ENCODE measurements at places on chromosomes 6 and 20.

- DNase-seq, result no peak
Observed at GRCh38 chr20:39563349-39563748, 601.2 kb downstream of the DHX35 start.

- peak; percentile 42 for DNase-seq
Observed at GRCh38 chr6:77620278-77620882, 32.5 kb upstream of the MEI4 start.

DNA sequence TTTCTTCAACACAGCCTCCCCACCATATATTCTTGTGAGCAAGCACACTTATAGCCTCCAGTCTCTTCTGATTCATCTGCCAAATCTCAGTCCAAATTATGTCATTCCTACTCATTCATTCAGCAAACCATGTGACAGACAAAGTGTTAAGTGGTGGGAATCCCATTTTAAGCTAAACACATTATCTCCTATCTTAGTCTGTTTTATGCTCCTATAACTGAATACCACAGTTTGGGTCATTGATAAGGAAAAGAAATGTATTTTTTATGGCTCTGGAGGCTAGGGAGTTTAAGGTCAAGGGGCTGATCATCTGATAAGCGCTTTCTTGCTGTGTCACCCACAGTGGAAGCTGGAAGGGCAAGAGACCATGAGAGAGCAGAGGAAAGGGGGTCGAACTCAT lies 23.9 kb upstream of the SMIM13 start:
- no peak for DNase-seq

DNA sequence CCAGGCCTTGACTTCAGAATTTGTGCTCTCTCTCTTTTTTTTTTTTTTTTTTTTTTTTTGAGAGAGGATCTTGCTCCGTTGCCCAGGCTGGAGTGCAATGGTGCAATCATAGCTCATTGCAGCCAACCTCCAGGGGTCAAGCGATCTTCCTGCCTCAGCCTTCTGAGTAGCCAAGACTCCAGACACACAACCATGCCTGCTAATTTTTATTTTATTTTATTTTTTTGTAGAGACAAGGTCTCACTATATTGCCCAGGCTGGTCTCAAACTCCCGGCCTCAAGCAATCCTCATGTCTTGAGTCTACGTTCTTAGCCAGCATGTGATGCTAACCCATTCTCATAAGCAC lies 19.4 kb downstream of the TGM2 start:
- no peak for DNase-seq

GRCh38 chr20:48092596-48093280 lies 307.5 kb upstream of the SULF2 start:
- DNase-seq, result no peak

- no peak for DNase-seq
Observed at GRCh38 chr6:35173427-35174087, 32.4 kb upstream of the TCP11 start.

DNA sequence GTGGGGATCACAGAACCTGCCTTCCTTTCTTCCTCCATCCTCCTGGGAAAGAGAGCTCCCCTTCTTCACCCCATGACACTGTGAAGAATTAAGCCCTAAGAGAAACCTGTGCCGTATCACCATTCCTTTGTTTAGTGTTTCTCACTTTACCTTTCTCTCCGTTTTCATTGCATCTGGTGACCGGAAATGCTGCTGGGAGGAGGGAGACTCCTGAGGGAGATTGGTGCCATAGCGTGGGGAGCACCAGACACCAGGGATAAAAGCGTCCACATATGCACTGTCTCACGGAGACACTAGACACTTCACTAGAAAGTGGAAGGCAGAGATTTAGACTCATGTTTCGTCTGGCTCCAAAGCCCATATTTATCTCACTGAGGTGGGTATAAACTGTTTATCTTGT lies 15.5 kb upstream of the ULBP3 start:
- DNase-seq, result no peak

- no peak for DNase-seq
Observed at GRCh38 chr20:1712634-1713624, 55.4 kb upstream of the SIRPG start.

DNA sequence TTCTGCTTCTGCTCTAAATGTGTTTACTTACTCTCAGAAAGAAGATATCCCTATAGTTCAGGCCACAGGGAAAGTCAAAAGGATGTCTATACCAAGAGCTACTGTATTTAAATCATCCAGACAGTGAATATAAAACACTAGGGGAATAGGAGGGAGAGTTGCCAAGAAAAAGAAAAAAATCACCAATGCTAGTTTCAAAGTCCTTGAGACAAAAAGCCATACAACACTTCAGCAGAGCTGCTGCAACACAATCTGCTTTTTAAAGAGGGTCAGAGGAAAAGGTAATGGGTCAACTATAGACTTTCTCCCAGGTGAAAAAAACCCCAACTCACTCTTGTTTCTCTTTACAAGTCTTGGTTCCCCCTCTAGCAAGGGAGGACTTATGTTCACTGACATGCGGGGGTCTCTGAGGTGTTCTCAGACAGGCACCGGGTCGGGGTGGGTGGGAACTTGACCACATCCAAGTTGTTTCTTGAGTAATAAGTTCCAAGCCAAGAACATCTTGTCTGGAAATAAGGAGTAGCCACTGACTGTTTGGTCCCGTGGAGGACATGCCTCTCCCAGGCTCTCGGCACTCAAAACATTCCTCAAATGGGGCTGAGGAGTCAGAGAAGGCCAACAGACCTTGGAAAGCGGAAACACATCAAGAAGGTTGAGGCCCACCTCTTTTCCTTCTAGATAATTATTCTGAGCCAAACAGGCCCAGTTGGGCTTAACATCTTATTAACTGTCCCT lies 47.7 kb downstream of the GJA10 start:
- no peak for DNase-seq

DNA sequence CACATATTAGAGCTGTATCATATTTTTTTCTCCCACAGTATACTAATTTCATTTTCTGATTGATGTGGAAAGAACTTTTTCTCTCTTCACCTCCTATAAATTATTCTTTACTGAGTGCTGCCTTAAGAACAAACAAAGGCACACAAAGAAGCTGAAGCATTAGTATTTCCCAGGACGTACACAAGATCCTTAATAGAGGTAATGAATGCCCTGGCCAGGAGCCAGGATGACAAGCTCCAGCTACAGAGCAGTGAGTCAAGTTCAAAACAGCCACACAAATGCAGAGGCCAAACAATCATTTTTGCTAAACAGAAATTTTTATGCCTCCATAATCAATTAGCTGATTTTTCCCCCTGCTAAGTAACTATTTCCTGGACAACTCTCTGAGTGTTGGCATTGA lies 639.6 kb downstream of the EPHA7 start:
- DNase-seq, result no peak

GRCh38 chr6:70538376-70538775 lies 28.4 kb upstream of the SDHAF4 start:
- no peak for DNase-seq

DNA sequence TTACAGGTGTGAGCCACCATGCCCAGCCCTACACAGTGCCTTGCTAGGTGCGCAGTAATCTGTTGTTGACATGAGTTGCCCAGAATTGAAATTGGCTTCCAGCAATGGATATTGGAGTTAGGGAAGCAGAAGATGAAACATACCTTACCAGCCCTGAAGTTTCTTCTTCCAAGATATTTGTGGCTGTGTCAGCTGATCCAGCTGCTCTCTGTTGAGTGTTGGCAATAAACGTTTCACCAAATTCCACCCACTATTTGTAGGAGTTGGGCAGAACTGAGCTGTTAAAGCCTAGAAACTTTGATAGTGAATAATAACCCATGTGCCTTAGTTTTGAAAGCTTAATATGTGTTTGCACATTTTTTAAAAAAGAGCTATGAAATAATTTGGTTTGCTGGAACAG lies 218.2 kb upstream of the SNX9 start:
- DNase-seq, result no peak

DNA sequence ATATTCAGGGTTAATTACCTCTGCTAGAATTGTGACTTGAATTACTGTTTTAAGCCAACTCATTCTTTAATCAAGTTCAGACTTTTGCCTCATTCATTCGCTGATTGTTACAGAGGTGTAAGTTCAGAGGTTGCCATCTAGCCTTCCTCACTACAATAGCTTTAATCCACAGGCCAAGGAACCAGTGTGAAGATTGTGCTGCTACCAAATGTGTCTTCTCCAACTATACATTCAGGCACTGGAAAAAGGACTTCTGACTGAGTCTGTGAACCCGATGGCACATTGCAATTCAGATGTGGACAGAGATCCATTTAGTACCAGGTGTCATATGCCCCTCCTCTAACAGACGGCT lies 111.2 kb upstream of the ADGRF1 start:
- no peak for DNase-seq

DNA sequence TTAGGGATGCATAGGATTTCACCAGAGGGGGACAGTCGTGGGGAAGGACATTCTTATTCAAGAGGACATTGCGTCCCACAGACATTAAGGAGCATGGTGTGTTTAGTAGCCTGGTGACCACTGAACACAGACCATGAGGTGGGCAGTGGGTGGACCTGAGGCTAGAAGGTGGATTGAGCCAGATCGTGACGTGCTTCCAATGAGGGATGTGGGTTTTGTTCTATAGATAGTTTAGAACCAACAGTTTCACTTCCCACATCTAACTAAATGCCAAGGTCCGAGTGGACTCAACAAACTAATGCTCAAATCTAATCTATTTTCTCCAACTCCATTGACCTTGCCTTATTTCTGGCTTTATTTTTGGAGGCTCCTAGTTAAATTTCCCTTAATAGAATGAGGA lies 58.5 kb downstream of the OGFRL1 start:
- DNase-seq, result no peak

- DNase-seq, result no peak
Observed at GRCh38 chr6:53104916-53105315, 39.7 kb downstream of the FBXO9 start.

- DNase-seq, result peak; percentile 37
Observed at GRCh38 chr20:36439040-36439730, 102.1 kb upstream of the MYL9 start.

DNA sequence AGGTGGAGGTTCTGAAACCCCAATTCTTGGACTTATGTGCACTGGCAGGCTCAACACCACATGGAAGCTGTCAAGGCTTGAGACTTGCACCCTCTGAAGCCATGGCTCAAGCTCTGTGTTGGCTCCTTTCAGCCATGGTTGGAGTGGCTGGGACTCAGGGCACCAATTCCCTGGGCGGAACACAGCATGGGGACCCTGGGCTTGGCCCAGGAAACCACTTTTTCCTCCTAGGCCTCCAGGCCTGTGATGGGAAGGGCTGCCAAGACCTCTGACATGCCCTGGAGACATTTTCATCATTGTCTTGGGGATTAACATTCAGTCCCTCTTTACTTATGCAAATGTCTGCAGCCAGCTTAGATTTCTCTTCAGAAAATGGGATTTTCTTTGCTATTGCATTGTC lies 26.2 kb upstream of the CLDN20 start:
- no peak for DNase-seq

GRCh38 chr6:35025232-35026188 lies 115.6 kb downstream of the TCP11 start:
- DNase-seq, result no peak

- no peak for DNase-seq
Observed at GRCh38 chr6:23096876-23097275, 527.5 kb downstream of the HDGFL1 start.

GRCh38 chr20:8461186-8461585 lies 329.1 kb downstream of the PLCB1 start:
- no peak for DNase-seq

DNA sequence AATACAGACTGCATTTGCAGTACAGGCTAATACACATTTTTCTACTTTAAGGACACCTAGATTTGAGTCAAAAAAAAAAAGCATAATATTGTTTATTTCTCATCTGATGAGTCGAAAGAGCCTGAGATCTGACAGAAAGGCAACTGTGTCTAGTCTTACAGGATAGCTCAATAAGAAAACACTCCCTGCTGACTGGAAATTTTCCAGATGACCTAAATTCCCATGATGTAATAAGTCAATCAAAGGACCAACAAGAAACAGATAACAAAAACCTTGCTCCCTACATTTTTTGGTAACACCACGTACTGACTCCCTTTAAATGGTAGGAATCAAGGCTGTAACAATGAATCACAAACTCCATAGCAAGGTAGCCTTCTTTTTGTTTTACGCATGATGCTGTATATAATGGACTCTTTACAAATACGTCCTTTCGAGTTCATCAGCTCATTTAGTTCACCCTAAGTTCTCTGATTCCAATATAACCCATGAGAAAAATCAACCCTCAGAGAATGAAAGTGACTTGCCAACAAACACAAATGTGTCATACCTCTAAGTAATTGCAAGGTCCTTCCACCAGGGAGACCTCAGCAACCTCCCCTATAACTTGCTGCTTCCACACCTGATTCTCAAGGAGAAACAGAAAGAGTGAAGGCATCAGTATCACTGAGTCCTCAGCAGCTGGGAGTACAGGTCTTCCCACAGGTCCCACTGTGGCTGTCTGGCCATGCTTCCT lies 12.1 kb downstream of the TBX18 start:
- DNase-seq, result no peak

- DNase-seq, result no peak
Observed at GRCh38 chr6:157182503-157183264, 140.6 kb downstream of the TMEM242 start.

- DNase-seq, result no peak
Observed at GRCh38 chr20:47691625-47692024, 93.7 kb downstream of the SULF2 start.

GRCh38 chr6:104162036-104162669 lies 697.6 kb downstream of the HACE1 start:
- DNase-seq, result peak; percentile 8

- no peak for DNase-seq
Observed at GRCh38 chr20:19071446-19071725, 141.1 kb upstream of the SLC24A3 start.

DNA sequence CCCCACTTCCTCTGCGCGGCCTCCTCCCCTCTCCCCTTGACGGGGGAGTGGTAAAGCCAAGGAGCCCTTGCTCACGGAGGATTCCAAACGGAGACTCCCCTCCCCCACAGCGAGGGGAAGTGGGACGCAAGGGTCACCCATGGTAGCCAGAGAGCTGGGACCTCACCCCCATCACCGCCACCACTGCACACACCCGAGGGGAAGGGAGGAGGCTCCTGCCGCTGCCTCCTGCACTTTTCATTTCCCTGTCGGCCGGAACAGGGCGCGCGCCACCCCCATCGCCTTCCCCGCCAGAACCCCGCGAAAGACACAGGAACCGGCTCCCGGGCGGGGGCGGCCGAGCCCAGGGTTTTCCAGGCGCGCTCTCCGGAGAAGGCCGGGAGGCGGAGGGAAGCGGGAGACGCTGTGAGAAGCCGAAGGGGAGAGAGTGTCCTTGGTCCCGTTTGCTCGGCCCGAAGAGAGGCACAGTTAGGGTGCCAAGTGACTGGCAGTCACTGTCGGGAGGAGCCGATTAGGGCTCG lies 789 bp downstream of the CCND3 start:
- no peak for DNase-seq

GRCh38 chr6:37140145-37140544 lies 29.8 kb upstream of the PIM1 start:
- DNase-seq, result no peak

- no peak for DNase-seq
Observed at GRCh38 chr6:10721850-10722569, 860 bp upstream of the TMEM14C start.

- no peak for DNase-seq
Observed at GRCh38 chr6:142551274-142551811, 249.5 kb downstream of the ADGRG6 start.

GRCh38 chr6:29079203-29079602 lies 7.9 kb downstream of the OR2B3 start:
- no peak for DNase-seq

- no peak for DNase-seq
Observed at GRCh38 chr6:63808576-63808975, 173.0 kb downstream of the PHF3 start.

Data from NCI-H526 (cell line).